ENCODE measurements at places on chromosomes 2 and 18. TPM values are rescaled to one million over a fixed set of nuclear protein-coding genes. Genes with fewer than 3 reads are reported as not detected.

PARD3B gene
- total RNA-seq: 15.3 TPM

DNA sequence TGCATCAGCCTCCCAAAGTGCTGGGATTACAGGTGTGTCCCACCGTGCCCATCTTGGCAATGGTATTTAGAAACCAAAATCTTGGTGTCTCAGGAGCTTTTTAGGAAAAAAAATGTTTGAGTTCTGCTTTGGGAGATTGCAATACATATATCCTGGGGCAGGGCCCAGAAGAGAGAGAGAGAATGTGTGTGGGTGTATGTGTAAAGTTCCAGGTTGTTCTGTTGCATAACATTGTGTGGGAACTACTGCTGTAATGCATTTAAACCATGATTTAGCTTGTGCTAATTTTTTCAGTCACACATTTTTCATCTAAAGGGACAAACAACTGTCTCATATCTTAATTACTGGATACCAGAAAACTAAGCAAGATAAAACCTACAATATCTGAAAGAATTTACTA, 70.8 kb upstream of the NABP1 start:
- no peak for DNase-seq

UPP2 gene
- not detected for total RNA-seq

GRCh38 chr2:64792995-64793639, 139.4 kb upstream of the SERTAD2 start:
- DNase-seq: peak; percentile 53

DNA sequence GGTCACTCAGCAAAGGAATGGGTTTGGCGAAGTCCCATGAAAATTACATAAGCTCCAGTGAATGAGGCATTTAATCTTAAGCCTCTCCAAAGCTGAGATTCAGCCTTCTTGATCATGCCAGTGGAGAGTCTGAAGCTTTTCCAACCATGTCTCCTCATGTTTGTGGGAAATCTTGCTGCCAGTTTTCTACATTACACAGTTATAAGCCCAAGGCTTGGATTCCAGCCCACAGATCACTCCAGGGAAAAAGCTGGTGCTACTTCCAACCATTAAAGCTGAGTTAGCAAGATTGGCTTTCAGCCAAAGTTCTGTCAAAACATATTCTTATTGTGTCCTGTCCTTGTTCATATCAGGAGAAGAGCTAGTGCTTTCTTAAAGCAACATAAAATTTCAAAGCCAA, 293.8 kb downstream of the LRRTM4 start:
- no peak for DNase-seq

- no peak for DNase-seq
These were observed 27.6 kb downstream of the ANKAR start for GRCh38 chr2:189702071-189702470.

ACVR1 gene
- 21.1 TPM for total RNA-seq

UGT1A3 gene
- not detected for total RNA-seq

- peak; percentile 32 for DNase-seq
These were observed 1.7 kb downstream of the STEAP3 start for GRCh38 chr2:119225105-119225865.
